Activated CD8-positive, alpha-beta memory T cell treated with anti-CD3 and anti-CD28 coated beads for 1 hour (primary cell): ENCODE measurements at places on chromosomes 12 and 14.

DNA sequence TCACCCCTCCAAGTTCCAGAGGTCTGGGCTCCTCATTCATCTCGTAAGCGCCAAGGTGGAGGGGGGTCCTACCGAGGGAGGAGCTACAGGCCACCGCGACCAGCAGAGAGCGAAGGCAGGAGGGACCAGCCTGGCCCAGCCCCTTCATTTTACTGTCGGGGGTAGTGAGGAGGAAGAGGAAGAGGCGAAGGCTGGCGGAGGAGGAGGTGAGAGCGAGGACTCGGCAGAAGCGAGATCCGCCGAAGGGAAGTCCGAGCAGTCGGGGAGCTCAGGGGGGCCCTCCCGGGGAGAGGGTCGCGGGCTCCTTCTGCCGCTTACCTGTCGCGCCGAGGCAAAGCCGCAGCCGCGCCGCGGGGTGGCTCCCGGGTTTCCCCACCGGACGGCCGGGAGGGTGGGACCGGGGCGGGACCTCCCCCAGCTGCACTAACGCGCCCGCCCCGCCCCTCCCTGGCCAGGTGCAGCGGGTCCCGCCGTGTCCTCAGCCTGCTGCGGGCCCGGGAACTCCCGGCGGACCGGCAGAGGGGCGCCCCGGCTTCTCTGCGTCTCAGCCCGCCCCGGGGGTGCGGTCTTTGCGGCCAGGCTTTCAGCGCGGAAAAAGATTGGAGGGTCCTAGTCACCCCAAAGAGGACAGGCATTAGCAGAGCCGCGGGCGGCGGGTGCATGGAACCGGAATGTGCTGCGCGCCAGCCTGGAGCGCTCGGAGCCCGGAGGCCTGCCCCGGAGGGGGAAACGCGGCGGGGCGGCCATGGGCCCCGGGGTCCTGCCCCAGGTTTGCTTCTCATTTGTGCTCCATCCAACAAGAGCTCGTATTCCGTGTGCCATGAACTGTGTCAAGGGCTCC lies at the start of gene GALNT6:
GALNT6 (minus strand) TSS at position 124 of the 841 bp plus-strand sequence. CDS start 11,625 bp downstream, outside the sequence.
- peak; percentile 40 for DNase-seq

GRCh38 chr12:53365245-53365904 lies 14.6 kb upstream of the SP1 start:
- no peak for DNase-seq

DNA sequence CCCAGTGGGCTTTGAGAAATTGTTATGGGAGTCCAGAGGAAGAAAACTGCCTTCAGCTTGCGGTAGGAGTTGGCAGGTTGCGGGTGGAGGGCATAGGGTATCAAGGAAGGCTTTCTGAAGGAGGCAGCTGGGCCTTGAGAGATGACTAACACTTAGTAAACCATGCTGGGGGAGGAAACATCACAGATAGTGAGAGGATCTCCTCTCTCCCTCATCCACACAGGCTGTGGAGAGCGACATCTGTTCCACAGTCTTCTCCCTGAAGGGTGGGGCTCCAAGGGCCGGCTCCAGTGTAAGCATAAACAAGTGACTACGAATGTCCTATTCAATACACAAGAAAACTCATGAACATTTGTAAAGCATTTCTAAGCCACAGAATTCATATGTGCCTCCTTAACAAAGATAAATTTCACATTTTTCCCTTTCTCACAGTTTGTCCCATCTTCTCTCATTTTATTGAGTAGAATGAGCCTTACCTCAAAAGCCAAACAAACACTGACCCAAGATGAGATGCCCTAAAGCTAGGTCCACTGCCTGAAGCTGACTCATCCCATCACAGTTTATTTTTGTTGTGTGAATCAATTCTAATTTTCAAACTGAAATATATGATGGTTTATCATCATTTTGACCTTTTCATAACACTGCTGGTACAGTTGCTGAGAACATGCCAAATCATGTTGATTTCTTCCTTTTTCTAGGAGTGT lies 227.9 kb downstream of the SLC25A21 start:
- no peak for DNase-seq

DNA sequence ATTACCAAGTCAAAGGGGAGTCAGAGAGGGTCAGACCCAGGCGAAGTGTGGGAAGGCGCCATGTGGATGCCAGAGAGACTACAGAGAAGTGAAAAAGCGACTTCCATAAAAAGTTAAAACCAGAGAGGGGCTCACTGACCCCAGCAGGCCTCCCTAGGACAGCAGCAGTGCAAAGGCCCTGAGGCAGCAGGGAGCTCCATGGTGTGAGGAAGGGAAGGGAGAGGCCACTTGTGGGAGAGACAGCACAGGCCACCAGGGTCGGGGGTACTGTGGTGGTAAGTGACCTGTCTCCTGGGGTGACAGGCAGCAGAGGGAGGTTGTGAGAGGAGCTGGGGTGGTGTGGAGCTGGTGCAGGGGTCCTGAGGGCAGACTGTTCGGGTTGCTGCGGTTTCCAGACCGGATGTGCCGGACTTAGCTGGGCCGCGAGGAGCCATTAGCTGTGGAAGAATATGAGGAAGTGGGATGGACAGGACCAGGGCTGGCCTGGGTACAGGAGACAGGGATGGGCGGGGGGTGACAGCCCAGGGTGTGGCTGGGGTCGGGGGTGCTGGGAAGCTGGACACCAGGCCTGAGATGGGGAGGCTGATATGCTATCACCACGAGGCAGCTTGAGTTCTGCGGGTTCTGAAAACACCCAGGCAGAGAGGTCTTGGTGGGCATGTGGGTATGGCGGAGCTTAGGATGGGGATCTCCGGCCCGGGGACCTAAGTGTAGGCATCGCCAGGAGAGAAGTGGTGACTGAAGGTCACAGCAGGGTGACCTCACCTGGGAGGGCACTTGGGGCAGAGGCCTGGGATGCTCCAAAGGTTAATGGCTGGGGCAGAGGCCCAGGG lies 22.7 kb downstream of the SETD1B start:
- no peak for DNase-seq

- DNase-seq: no peak
Measured at GRCh38 chr12:65876898-65877721, 52.8 kb downstream of the HMGA2 start.
